NCI-H2171 (cell line): ENCODE measurements at places on chromosomes 7 and 10.

- no peak for DNase-seq
Measured at GRCh38 chr7:30985756-30986155, 22.0 kb downstream of the GHRHR start.

GRCh38 chr7:106344211-106344610 lies 59.4 kb upstream of the NAMPT start:
- no peak for DNase-seq

DNA sequence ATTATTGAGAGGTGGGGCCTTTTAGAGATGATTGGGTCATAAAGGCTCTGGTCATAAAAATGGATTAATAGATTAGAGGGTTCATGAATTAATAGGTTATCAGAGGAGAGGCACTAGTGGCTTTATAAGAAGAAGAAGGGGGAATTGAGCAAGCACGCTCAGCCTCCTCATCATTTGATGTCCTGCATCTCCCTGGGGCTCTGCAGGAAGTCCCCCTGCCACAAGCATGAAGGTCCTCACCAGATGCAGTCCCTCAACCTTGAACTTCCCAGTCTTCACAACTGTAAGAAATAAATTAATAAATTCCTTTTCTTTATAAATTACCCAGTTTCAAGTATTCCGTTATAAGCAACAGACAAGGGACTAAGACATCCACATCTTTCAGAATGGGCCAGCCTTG lies 17.1 kb upstream of the C10orf67 start:
- DNase-seq: no peak

- DNase-seq: no peak
Measured at GRCh38 chr7:71661671-71662224, 529.8 kb downstream of the GALNT17 start.

GRCh38 chr10:103917302-103918052 lies 507 bp downstream of the STN1 start:
- no peak for DNase-seq
